CD8-positive, alpha-beta memory T cell (primary cell): ENCODE measurements at places on chromosomes 7 and 10.

DNA sequence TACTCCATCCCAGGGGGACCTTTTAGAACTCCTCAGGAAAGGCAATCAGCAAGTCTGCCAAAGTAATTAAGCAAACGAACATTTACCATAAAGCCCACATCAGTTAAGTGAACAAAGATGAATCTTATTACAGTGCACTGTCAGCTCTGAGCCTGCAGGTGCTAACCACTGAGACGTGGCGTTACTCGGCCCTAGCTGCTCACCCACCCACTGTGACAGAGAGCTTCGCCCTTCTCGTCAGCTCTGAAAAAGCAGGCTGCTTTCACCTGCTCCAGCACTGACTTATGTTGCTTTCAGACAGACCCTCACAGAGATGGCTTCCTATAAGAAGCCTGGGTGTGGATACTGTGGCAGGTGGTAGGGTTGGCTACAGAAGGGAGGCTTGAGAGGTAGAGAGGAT, 57.7 kb upstream of the KCNIP2 start:
- no peak for DNase-seq

DNA sequence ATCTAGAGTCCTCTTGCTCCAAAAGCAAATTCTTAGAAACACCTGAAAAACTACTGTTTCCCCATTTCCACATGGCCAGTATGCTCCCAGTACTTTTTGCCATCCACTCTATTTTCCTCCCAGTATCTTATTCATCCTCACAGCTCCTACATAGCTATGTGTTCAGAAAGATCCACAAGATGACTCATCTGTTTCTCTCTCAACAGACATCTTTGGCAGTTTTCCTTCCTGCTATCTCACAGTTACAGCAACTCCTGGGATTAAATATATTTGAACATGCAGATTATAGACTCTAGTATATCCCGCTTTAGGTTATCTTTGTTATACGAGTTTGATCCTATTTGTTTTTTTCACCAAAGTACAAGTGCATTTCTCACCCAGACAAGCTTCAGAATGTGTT, 675.6 kb upstream of the POT1 start:
- no peak for DNase-seq

GRCh38 chr7:114478384-114478783, 63.8 kb downstream of the FOXP2 start:
- DNase-seq = no peak

DNA sequence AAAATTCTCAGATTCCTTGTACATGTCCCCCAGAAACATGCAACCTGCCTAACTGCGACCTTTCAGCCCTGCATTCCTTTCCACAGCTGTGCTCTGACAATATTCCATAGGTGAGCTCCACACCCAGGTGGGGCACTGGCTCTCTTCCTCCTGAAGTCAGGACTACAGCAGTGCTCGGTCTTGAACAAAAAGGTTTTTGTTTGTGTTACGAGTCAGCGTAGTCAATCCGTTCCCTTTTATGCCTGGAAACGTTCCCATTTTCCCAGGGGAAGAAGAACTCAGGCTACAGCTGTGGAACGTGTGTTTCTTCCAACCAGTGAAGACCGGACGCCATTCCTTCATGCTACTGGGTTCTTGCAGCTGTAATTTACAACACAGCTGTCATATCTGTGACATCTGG, 52.4 kb upstream of the PFKP start:
- no peak for DNase-seq

DNA sequence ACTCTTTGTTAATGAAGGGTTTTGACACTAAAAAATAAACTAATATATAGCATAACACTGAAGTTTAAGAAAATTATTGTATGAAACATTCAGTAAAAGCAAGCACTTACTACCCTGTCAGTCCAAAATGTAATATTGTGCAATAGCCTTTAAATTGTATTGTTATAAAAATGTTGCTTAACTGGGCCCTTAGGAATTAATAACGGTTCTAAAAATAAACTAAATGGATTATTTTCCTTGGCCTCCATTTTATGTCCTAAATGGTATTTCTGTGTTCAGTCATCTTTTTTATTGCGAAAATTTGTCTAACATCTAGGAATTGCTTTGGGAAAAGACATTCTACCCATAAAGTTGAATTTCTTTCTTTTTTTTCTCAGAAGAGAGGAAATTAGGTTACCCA, 49.0 kb upstream of the ABI1 start:
- DNase-seq = no peak

GRCh38 chr10:94989192-94989591, 50.7 kb downstream of the CYP2C9 start:
- no peak for DNase-seq

GRCh38 chr10:98224509-98224908, 43.5 kb downstream of the LOXL4 start:
- DNase-seq = no peak

DNA sequence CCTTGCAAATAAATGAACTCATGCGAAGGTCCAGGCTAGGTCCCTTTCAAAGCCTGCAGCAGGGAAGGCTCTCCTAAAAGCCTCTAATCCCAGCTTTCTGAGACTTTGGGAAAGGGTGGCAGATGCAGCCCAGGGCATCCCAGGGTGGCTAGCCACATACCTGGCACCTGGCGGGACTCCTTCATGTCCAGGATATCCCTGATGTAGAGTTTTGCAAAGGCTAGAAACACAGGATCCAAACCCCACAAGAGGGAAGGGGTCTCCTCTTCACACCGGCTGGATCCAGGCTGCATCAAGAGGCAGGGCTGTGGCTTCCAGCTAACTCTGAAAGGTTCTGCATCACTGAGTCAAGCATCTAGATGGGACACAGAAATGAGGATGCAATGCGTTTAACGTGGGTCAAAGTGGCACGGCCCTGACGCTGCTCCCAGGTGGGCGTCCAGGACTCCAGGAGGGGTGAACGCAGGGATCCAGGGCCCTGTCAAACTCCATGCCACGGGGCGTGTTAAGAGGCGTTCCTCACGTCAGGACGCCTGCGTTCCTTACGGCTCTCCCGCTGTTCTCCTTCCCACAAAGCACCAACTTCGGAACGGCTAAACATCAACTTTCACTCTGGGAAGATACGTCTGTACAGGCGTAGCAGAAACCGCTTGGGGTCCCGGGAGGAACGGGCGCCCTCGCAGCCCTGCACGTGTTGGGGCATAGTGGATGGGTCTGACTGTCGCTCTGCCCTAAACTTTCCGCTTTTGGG, 507 bp downstream of the STN1 start:
- DNase-seq = no peak
